ENCODE measurements at places on chromosomes 6 and 20.
A peak's percentile ranks its signal among the peaks of the same experiment; 100 is the strongest.

DNA sequence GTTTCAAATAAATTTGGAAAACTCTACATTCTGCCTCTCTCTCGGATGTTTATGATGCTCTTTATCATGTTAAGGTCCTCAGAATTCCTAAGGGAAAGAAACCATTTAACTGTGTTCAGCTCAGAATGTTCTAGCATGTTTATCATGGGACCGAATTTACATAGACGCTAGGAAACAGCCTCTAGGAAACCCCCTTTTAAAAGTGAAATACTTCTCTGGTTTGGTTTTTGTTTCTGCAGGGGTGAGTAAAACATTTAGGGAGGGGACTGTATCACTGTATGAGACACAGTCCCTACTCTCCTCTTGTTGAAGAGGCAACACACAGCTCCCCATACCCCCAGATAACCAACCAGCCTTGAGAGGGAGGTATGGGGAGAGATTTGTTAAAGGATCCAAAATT lies 267.6 kb upstream of the SUPT3H start:
- no peak for DNase-seq

DNA sequence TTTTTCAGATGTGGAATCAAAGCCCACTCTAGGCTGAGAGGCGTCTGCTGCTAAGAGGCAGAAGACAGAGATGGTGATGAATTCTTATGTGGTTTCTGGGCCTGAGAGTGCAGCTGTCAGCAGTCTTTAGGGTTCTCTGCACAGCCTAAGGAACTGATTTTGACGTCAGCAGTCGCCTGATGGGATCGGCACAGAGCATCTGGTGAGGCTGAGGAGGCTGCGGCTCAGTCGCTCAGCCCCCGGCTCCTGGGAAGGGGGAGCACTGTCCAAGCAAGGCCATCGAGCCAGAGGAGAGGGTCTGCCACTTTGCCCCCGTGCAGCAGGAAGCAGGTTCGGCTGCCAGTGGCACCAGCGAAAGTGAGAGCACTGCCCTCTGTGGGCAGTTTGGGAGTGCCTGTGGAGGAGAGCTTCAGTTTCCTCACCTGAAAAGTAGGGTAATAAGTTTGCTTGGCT lies 92.5 kb downstream of the TCP11 start:
- peak; percentile 59 for DNase-seq

GRCh38 chr6:63759605-63760105 lies 124.1 kb downstream of the PHF3 start:
- no peak for DNase-seq

- DNase-seq: no peak
These were observed 29.7 kb upstream of the TBXT start for GRCh38 chr6:166197361-166197760.

DNA sequence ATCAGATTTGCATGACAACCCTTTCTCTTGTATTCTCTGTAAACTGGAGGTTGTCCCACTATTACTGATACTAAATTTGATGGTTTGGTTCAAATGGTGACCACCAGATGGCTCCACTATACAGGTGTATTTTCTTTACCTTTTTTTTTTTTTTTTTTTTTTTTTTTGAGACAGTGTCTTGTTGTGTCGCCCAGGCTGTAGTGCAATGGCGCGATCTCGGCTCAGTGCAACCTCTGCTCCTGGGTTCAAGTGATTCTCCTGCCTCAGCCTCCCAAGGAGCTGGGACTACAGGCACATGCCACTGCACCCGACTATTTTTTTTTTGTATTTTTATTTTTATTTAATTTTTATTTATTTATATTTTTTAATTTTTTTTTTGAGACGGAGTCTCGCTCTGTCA lies 6.6 kb upstream of the WTAP start:
- DNase-seq: no peak

DNA sequence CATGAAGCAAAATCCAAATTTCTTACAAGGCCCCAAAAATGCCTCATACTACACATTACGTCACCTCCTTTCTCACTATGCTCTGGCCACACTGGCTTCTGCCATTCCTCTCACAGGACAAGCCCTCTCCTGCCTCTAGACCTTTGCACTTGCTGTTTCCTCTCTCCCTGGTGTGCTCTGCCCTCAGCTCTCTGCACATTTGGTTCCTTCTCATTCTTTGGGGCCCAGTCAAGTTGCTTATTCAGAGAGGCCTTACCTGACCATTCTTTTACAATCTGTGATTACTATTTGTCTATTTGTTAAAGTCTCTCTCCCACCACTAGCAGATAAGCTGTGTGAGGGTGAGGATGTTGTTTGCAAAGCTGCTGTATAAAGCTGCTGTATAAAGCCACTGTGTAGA lies 15.4 kb upstream of the GSTA4 start:
- DNase-seq: no peak

- no peak for DNase-seq
These were observed 31.8 kb upstream of the PTPN1 start for GRCh38 chr20:50478162-50478990.

DNA sequence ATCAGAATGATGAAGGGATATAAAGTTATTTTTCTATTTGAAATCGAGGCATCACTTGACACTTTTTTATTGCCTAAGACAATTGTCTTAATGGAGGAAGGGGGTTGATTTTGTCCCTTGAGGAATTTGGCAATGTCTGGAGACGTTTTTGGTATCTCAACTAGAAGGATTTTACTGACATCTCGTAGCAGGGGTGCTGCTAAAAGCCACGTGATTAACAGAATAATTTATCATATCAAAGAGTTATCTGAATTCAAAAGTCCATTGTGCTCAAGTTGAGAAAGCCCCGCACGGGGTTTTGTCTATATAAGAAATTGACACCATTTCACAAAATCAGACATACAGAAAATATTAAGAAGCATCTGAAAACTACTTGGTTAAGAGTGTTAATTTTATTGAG lies 1.5 kb upstream of the TAAR6 start:
- no peak for DNase-seq

- no peak for DNase-seq
These were observed 94.8 kb upstream of the CDH4 start for GRCh38 chr20:61157301-61157700.

- no peak for DNase-seq
These were observed 97.7 kb upstream of the KCNQ5 start for GRCh38 chr6:72524011-72524645.

DNA sequence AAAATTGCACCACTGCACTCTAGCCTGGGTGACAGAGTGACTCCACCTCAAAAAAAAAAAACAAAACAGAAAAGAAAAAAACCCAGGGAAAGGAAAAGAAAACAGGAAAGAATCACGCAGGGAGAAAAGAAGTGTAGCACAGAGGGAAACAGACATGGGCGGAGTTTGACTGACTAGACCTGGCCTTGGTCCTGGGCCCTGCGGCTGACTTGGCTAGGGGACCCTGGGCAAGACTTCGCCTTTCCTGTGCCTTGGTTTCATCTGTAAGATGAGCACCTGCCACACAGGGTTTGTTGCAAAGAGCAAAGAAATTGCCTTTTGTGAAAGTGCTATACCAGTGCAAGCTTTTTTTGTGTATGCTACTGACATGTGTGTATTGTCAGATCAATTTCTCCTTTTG lies 71.3 kb upstream of the KCNG1 start:
- DNase-seq: no peak

DNA sequence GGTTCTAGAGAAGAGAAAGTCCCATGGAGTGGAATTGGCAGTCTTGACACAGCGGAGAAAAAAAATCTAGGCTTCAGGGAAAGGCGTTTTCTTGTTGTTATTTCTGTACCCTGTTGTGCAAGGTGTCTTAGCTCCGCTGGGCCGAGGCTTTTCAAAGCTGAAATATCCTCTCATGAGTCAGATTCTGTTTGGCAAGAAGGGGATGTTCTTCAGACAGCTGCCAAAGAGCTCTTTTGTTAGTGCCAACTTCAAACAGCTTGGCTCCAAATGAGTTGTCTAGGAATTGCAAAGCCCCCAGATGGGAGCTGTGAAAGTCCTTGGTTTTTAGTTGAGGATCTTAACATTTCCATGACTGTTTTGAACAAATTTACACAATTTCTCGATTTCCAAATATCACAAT lies 45.6 kb downstream of the LRRN4 start:
- peak; percentile 18 for DNase-seq

DNA sequence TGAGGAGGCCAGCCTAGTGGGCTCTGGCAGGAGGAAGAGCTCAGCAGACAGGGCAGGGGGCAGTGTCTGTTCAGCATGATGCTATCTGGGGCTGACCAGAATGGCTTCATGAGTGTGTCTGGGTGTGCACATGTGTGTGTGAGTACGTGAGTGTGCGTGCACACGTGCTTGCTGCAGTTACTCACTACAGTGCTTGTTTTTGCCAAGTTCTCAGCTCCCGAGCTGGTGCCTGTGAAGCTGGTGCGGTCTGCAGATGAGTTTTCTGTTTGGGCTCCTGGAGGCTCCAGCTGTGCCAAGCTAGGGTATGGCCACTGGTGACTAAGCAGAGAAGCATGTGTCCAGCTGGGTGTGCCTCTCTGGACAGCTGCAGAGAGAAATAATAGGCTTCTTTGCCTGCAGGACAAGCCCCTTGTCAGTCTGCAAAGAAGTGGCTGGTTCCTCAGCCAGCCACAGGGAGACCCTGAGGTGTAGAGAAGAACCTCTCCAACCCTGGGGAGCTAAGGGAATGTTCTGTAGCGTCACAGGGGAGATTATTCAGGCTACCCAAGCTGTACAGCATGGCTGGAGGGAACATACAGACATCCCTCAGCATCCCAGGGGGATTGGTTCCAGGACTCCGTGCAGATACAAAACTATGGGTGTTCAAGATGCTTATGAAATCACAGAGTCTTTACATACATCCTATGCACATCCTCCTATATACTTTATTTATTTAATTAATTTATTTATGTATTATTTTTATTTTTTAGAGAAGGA lies 40.2 kb upstream of the FAM50B start:
- DNase-seq: no peak

DNA sequence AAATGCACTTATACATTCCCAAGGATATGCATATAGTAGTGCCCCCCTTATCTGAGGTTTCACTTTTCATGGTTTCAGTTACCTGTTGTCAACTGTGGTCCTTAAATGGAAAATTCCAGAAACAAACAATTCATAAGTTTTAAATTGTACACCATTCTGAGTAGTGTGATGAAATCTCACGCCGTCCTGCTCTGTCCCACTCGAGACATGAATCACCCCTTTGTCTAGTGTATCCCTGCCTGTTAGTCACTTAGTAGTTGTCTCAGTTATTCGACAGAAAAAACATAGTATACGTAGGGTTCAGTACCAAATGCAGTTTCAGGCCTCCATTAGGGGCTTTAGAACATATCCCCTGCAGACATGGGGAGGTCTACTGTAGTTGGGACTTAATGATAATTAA lies 57.0 kb downstream of the MAP1LC3A start:
- no peak for DNase-seq

GRCh38 chr6:70507161-70507560 lies 59.6 kb upstream of the SDHAF4 start:
- no peak for DNase-seq

DNA sequence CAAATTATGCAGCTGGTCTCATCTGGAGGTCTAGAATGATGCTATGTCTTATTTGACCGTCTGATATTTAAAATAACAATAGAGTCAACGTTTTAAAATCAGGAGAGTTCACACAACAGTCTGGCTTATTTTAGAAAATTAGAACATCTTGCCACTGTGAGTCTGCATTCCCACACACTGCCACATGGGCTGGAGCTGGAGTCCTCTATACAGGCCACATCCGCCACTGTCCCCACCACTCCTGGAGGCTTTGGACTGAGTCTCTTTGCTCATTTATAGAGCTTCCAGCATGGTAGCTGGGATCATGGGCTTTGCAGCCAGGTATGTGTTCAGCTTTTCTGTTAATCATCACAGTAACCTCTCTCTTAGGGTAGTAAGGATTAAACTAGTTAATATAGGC lies 68.8 kb upstream of the ZNFX1 start:
- DNase-seq: peak; percentile 21

GRCh38 chr6:137783710-137784109 lies 83.3 kb upstream of the TNFAIP3 start:
- no peak for DNase-seq

DNA sequence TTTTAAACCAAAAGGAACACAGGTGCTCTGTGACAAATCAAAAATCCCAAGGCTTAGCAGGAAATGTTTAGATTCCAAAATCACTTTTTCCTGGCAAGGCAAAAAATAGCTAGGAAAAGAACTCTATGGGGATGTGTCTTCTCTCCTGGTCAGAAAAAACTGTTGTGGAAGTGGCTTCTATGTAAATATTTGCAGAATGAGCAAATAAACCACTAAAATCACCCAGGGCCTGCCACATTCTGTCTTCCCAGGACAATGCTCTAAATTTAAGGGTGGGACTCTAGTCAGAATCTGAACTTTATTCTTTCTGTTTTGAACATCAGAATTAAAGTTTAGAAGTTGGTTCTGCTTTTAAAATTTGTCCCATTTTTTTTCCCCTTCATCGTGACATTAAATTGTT lies 29.3 kb downstream of the GCM1 start:
- no peak for DNase-seq

- no peak for DNase-seq
These were observed 238.1 kb upstream of the ARID1B start for GRCh38 chr6:156538875-156539660.

- DNase-seq: no peak
These were observed 41.1 kb upstream of the FANCE start for GRCh38 chr6:35411066-35411465.

GRCh38 chr20:37598100-37598543 lies 70.4 kb upstream of the BLCAP start:
- DNase-seq: no peak

DNA sequence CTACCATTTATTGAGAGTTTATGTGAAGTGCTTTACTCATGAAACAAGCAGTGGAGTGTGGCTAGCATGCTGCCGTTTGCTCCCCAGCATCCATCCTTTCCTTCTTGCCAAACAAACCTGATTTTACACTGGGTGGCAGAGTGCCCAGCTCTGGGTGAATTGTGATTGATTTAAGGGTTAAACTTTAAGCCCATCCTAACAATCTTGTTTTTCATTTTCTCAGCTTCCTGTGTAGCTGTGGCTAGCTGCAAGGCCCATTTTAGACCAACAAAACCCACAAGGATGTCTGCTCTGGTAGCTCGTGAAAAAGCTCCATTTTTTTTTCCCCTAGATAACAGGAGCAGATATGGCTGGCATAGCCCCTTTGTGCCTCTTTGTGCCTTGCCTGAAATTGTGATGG lies 77.7 kb upstream of the KCNG1 start:
- DNase-seq: no peak

GRCh38 chr20:11473983-11474382 lies 443.7 kb upstream of the BTBD3 start:
- DNase-seq: no peak

DNA sequence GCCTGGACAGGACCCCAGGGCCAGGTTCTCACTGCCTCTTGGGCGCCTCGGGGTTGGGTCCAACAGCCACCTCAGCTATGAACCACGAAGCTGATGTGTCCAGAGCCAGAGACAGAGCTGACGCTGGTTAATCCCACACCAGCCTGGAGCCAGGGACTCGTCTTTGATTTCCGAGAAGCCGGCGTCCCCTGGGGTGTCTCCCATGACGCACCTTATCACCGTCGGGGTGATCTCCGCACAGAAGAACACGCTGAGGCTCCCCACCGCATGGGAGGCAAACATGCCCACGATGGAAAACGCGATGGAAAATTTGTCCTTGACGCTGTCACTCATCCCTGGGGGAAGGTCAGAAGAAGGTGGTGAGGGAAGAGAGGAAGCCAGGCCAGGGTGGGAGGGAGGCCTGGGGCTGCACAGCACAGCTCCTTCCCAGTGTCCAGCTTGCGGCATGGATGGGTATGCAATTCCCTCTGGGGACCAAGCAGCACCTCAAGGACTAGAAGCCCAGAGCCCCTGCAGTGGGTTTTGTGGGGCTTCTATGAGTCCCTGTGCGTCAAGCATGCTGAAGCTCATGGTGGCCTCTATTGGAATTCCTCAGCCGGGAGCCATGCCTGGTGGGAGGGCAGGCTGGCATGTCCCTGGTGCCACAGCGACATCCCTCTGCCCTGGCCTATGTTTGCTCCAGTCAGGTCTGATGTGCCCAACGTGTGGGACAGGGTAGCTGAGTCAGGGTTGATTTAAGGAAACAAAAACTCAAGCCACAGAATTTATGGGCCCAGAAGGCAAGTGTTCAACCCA lies 25.1 kb downstream of the PSMG4 start:
- no peak for DNase-seq
